ENCODE measurements at places on chromosomes 2 and 18.

- no peak for DNase-seq
Measured at GRCh38 chr18:78798402-78799175, 181.0 kb upstream of the SALL3 start.

DNA sequence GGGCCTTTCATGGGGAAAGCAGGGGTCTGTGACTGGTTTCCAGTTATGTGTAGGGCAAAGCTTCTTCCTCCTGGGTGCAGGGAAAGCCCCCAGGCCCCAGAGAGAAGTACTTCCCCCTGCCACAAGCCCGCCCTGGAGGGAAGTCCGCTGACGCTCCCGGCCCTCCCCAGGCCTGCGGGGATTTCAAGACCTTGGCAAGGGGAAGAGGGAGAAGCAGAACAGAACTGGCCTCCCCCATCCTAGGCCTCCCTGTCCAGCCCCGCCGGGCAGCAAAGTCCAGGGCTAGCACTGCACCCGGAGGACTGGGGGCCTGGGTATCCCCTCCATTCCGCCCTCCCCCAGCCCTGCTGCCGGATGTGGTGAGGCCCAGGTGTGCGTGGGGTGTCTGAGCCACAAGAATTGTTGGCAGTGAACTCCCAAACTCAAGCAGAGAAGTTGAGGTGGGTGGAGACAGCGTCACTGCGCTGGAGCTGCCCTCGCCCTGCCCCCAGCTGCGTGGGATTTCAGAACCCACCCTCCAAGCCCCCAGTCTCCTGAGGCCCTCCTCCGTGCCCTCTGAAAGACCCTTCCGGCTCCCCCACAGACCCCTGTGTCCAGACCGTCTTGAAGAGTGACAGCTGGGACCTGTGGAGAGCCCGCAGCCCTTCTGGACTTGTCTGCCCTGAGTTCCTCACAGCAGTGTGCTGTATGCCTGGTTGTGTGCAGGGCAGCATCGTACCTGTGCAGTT is 1.1 kb upstream of the DUSP2 start:
- DNase-seq = peak; percentile 89

- DNase-seq = no peak
Measured at GRCh38 chr2:10362096-10362897, 59.6 kb downstream of the HPCAL1 start.

DNA sequence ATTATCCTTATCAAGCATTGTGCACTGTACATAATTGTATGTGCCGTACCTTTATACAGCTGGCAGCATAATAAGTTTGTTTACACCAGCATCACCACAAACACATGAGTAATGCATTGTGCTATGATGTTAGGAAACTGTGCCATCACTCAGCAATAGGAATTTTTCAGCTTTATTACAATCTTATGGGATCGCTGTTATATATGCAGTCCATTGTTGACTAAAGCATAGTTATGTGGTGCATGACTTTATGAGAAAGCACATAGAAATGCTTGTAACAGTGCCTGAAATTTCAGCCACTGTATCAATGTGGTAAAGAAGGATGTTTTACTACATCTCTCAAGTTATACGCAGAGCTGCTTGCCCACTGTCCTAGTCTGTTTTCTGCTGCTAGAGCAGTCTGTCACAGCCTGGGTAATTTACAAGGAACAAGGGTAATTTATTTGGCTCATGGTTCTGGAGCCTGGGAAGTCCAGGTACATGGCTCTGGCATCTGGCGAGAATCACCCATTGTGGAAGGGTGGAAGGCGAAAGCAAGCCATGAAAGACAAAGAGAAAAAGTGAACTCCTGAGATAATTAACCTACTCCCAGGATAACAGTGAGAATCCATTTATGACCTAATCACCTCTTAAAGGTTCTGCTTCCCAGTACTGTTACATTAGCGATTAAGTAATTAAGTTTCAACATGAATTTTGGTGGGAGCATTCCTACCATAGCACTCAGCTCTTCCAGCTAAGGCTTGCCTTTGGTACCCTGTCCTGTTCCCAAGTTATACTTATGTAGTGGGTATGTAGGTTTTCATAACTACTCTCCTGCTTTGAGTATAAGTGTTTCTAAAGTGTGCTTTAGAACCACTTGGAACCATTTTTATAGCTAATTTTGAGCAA is 4.6 kb downstream of the MAP3K20 start:
- DNase-seq = no peak

GRCh38 chr2:119225926-119226325 is 2.3 kb downstream of the STEAP3 start:
- no peak for DNase-seq

DNA sequence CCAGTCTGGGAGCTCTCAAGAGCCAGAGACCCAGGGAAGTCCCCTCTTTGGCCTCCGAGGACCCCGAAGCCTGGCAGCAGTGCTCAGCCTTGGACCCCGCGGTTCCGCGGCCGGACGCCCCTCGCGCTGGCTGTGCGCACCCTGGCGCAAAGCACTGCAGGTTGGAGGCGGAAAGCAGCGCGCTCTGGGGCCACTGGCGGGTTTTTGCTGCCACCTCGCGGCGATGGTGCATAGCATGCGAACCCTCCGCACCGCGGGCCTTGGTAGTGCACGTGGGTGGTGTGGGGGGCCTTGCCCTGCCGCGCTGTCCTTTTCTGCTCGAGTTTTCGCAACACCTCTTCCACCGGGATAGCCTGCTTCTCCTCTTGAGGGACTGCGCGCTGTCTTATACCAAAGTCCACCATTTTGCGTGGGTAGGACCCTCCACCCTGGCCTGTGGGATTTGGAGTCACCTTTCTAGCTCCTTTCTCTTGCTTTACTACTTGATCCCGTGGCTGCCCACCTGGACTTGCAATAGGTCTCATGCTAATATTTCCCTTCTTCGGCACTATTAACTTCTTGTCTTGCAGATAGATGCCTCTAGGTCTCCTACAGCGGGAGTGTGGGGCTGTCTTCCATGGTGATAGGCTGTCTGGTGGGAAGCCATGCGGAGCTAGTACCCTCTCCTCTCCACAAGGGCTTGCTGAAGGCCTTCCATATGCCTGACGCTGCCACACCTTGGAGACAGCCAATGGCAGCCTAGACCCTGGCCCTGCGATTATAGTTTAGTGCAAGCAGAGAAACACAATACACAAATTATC is 14.3 kb downstream of the SIX3 start:
- DNase-seq = peak; percentile 78

DNA sequence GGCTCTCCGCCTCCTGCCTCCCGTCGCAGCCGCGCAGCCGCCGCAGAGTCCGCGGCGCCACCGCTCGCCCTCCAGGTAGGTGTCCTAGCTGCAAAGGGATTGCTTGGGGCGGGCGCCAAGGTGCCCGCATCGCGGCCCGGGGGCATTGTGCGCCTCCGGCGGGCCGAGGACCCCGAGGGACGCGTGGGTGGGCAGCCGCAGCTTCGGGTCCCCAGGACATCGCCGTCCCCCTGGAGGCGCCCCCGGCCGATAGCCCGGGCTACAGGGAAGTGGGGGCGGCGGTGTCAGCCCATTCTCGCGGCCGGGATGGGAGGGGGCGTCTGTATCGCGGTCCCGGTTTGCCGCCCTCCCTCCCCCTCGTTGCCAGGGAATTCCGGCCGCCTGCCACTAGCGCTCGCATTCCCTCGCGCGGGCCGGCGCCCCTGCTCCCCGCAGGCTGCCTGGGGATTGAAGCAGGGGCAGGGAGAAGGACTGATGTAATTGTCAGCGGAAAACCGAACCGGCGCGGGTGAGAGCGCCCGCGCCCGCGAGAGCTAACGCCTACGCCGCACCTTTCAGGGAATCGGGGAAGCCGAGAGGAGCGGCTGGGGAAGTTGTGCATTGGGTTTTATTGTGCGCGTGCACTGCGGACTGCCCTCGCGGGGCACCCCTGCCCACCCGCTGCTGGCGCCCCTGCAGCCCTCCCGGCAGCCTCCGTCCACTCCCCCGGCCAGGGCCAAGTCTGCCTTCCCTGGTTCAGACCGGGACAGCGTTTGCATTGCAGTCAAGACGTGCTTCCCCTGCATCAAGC is 483 bp downstream of the OSBPL6 start:
- peak; percentile 10 for DNase-seq

- no peak for DNase-seq
Measured at GRCh38 chr2:14304326-14304725, 328.2 kb upstream of the LRATD1 start.

- DNase-seq = no peak
Measured at GRCh38 chr2:176729706-176730569, 460.7 kb downstream of the MTX2 start.

- DNase-seq = no peak
Measured at GRCh38 chr2:53527056-53527455, 240.5 kb upstream of the CHAC2 start.

DNA sequence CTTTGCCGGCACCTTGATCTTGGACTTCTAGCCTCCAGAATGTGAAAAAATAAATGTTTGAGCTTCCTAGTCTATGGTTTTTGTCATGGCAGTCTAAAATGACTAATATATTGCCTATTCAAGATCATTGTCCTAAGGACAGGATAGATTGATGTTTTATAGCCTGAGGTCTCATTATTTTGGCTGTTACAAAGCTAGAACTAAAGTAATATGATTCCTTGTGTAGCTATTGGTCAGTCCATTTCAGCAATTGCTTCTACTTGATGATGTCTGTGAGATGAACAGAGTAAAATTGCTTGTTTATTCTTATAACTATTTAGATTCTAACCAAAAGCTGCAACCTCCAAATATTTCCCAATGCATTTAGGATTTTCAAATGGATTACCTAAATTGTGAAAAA is 145.0 kb downstream of the HRH4 start:
- no peak for DNase-seq

GRCh38 chr2:57882895-57883515 is 163.6 kb upstream of the VRK2 start:
- DNase-seq = no peak

DNA sequence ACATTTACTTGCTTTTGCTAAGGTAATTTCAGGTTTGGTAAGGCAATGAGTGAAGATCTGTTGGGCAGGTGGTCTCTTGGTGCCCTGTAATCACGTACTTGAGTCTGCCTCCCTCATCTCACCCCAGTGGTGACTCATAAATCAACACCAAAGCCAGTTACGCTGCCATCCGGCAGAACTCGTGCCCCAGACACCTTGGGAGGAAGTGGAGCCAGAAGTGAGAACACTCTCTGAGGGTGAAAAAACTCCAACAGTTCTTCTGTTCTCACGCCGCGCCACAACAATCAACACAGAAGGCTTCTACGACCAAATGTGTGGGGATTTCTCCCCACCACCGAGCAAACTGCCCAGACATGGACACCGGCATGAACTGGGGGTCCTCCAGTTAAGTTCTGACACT is 206.2 kb downstream of the ARL4C start:
- DNase-seq = peak; percentile 60

- DNase-seq = peak; percentile 41
Measured at GRCh38 chr18:21242141-21242779, at the start of gene GREB1L. Gene GREB1L (plus strand): TSS chr18:21242232. CDS start chr18:21383519, 141,287 bp downstream.

GRCh38 chr18:48819781-48820482 is 130.8 kb downstream of the SMAD7 start:
- DNase-seq = no peak

DNA sequence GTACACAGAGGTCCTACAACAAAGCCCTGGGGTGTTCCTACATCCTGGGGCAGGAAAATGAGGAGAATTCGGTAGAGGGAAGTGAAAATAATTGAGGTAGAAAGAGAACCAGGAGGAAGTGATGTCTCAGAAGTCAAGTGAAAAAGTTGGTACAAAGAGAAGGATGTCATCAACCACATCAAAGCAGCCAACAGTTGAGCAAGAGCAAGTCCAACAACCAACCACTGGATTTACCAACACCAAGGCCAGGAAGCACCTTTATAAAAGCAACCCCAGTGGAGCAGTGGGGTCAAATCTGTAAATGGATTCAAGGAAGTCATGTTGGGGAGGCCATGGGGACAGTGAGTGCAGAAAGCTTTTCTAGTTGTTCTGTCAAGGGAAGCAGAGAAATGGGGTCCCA is 360.4 kb downstream of the ZNF516 start:
- no peak for DNase-seq

GRCh38 chr2:238631491-238632180 is 204.9 kb downstream of the ASB1 start:
- no peak for DNase-seq

DNA sequence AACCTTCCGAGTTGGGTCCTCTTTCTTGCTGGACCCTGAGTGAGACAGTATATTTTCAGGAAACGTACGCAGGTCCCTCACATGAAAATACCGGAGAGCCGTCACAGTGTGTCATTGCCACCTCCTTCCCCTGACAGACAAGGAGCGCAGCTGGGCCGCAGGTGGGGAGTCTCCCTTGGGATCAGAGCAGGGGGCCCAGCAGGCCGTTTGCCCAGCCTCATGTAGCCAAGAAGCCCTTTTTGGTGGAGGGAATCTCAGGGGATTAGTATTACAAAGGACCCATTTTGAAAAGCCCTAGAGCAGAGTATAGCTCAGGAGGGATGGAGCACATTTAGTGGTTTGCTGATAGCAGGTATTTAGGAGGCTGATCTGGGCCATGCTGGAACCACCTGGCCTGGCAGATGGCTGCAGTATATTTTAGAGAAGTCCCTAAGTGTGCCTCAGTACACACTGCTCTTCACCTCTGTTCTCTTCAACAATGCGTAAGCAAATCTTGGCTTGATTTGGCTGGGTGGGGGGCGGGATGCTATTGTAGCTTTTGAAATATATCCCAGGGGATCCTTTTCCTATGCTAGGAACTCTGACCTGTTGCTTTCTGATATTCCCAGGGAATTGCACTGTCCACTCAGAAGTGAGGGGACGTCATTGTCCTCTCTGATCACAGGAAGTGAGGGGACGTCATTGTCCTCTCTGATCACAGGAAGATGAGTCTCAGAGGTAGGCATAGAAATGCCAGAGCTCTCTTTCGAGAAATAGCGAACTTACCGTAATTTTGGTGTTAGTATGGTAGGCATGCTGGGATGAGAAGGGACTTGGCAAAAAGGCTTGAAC is 171.9 kb downstream of the HRH4 start:
- DNase-seq = no peak

- DNase-seq = no peak
Measured at GRCh38 chr2:180614776-180615175, 365.6 kb upstream of the UBE2E3 start.

GRCh38 chr2:143816916-143817315 is 687.7 kb downstream of the ARHGAP15 start:
- DNase-seq = no peak

GRCh38 chr2:38554973-38555595 is 47.6 kb downstream of the HNRNPLL start:
- DNase-seq = no peak

DNA sequence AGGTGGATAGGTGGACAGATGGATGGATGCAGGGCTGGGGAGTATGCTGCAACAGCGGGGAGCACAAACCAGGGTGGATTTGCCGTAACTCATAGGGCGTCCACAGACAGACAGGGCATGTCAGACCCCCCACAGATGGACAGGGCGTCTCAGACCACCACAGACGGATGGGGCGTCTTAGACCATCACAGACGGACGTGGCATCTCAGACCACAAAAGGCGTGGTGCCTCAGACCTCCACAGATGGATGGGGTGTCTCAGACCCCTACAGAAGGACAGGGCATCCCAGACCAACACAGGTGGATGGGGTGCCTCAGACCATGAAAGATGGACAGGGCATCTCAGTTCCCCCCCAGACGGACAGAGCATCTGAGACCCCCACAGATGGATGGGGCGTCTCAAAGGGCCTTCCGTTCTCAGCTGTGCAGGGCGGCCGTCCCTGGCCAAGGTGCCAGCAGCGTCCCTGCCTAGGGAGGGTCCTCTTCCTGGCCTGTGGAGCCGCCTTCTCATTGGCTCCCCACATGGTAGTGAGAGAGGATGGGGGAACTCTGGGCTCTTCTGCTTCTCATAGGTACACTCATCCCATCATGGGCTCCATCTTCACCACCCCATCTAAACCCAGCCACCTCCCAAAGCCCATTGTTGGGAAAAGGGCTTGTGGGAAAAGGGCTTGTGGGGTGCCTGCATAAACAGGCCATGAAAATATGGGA is 2.1 kb downstream of the ANKMY1 start:
- DNase-seq = no peak

- no peak for DNase-seq
Measured at GRCh38 chr2:128594953-128595677, 276.4 kb upstream of the HS6ST1 start.
